ENCODE measurements at places on chromosomes 7 and 10. TPM values are rescaled to one million over a fixed set of nuclear protein-coding genes. Genes with fewer than 3 reads are reported as not detected.
A peak's percentile ranks its signal among the peaks of the same experiment; 100 is the strongest.

Gene MSS51
- total RNA-seq: 2.3 TPM

Gene NUTM2E
- total RNA-seq: not detected

Gene CFAP69
- 0.39 TPM for total RNA-seq

- no peak for DNase-seq
Measured at GRCh38 chr10:61791216-61791615, 110.3 kb upstream of the ARID5B start.

DNA sequence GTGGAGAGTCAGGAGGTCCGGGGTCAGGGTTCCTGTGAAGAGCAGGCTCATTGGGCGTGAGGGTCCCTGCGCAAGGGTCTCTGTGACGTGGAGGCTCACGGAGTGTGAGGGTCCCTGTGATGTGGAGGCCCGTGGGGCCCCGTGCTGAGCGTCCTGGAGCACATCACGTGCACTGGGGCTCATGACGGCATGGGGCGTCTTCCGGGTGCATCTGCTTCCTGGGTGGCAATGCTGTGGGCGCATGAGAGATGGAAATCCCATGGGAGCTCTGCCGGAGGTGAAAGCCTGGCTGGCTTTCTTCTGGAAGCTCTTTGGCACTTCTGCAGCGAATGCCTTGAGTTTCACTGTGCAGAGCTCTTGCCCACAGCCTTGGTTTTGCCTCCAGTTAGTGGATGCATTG is 71.4 kb downstream of the WDR37 start:
- peak; percentile 26 for DNase-seq

- DNase-seq: no peak
Measured at GRCh38 chr7:79709574-79710409, 256.3 kb upstream of the MAGI2 start.

Gene TFR2
- total RNA-seq: 19.1 TPM

Gene ASB4
- not detected for total RNA-seq

DNA sequence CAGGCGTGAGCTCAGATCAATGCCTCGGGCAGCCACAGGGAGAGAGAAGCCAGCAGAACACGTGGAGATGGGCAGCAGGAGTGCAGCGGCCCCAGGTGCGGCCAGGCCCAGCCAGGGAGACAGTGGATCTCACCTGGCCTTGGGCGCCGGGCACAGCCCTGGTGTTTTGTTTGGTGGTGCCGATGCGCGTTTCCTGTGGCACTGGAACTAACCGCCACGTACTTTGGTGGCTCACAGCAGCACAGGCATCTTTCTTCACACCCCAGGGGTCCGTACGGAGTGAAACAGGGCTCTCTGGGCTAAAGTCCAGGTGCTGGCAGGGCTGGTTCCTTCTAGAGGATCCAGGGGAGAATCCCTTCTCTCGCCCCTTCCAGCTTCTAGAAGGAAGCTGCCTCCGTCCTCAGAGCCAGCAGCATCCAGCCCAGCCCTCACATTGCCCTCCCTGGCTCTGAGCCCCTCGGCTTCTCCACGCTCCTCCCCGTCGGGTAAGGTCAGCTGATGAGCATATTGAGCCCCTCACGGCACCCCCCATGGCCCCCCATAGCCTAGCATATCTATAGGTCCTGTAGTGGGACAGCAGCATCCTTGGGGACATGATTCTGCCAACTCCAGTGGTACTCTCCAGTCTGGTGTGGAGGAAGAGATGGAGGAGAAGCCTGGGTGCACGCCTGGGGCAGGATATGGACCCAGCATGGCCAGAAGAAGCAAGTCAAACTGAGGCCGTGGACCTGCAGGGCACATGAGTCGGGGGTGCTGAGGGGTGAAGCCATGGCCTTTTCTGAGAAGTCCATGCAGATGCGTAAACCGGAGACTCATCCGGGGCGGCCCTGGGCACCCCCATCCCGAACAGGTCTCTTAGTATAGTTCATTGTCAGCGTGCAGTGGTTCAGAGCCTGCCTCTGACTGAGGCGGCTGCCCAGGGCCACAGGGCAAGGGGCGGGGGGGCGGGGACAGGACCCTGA is 43.4 kb upstream of the PPP2R2D start:
- peak; percentile 23 for DNase-seq

DNA sequence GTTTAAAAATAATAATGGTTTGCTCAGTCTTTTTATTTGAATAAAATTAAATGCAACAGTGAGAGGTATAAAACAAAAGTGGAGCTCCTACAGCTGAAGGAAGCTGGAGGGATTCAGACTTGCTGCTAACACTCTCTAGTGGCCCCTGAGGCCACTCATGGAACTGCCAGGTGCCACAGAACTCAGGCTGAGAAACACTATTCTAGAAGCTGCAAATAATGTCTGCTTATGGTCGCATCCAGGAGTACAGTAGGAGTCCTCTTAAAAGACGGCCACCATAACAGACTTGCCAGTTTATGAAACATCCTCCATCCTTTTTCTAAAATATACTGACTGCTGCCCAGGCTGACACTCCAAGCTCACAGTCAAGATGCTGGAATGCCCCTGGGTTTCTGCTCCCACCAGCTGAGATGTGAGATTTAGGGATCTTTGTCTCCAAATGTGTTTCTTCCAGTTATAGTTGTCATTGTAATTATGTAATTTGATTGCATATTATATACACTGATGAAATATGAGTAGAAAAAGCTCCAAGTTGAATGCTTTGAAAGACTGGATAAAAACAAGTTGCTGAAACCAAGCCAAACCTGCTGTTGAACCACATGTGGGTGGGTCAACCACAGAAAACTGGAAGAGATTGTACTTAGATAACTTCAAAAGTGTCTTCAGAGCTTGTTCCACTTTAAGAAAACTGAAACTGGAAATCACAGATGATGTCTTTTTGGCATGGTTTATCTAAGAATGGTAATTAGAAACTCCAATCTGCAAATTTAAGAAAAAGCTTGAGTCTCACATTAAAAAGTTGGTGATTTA is 213.7 kb upstream of the AOAH start:
- DNase-seq: no peak

Measured in activated naive CD4-positive, alpha-beta T cell treated with anti-CD3 and anti-CD28 coated beads, Interleukin-2, amount 50 U/mL, for 72 hours (primary cell).